Panc1 (cell line): ENCODE measurements at places on chromosomes 13 and 19. TPM values are rescaled to one million over a fixed set of nuclear protein-coding genes. Genes with fewer than 3 reads are reported as not detected.

DNA sequence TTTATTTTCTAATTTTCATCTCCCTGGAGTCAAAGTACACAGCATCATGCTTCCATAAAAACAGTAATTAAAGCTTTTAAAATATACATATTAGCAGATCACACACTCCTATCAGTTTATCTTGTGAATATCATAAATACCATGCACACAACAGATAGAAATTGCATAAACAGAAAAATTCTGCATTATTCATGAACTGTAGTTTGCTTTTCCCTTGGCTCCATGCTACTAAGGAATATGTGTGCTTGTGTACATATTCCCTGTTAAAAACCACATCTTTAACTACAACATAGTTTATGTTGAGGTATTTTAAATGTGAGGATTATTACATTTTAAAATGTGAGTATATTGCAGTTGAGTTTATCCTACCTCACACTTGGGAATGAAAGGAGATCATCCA lies 193.5 kb downstream of the FGF14 start:
- DNase-seq = no peak
- no peak overlapping the region for H3K27ac ChIP-seq
- no peaks in the 10 kb centered on the region for H3K36me3 ChIP-seq
- no peaks in the 10 kb centered on the region for H3K4me1 ChIP-seq
- no peak overlapping the region for H3K4me3 ChIP-seq
- H3K27me3 ChIP-seq = no peaks in the 10 kb centered on the region

- peak within 1 kb of the TSS; percentile 78 for H3K27ac ChIP-seq
- peak; percentile 4 for DNase-seq
- H3K27me3 ChIP-seq = no peaks in the 10 kb centered on the region
- H3K36me3 ChIP-seq = no peaks in the 10 kb centered on the region; the same call in 1 of the 2 replicates
- peak within 1 kb of the TSS; percentile 69 for H3K4me3 ChIP-seq
Observed at GRCh38 chr19:2096034-2096479, at the start of gene MOB3A. TSS of gene MOB3A (minus strand) at chr19:2096326. CDS start at chr19:2078560, 17,766 bp downstream.

- no peaks in the 10 kb centered on the region for H3K36me3 ChIP-seq
- H3K4me1 ChIP-seq = no peaks in the 10 kb centered on the region
- no peak overlapping the region for H3K27ac ChIP-seq
Observed at GRCh38 chr13:46131705-46132104, 26.9 kb upstream of the CPB2 start.

DNA sequence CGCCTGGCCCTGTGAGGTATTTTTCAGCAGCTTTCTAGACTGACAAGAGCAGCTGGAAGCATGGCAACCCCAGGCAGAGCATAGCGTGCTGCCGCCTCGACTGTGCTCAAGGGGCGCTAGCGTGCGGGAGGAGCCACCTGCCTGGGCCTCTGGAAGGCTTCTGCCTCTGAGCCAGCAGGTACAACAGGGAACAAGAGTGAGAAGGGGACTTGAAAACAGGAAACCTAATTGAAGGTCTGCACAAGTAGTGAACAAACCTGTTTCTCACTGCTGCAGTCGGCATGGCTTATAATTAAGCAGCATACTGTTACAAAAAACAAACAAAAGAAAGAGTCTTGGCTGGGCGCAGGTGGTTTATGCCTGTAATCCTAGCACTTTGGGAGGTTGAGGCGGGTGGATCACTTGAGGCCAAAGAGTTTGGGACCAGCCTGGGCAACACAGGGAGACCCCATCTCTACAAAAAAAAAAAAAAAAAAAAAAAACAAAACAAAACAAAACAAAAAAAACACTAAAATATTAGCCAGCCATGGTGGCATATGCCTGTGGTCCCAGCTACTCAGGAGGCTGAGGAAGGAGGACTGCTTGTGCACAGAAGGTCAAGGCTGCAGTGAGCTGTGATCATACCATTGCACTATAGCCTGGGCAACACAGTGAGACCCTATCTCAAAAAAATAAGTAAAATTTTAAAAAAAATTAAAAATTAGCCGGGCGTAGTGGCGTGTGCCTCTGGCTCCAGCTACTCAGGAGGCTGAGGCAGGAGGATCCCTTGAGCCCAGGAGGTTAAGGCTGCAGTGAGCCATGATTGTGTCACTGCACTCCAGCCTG lies 12.6 kb upstream of the GARRE1 start:
- H3K36me3 ChIP-seq = no peaks in the 10 kb centered on the region
- no peak overlapping the region for H3K27ac ChIP-seq
- no peaks in the 10 kb centered on the region for H3K27me3 ChIP-seq
- no peak overlapping the region for H3K4me3 ChIP-seq

GRCh38 chr19:42421591-42422031 lies 5.6 kb downstream of the LIPE start:
- H3K4me3 ChIP-seq = no peak overlapping the region
- no peak for DNase-seq
- no peaks in the 10 kb centered on the region for H3K27me3 ChIP-seq
- H3K27ac ChIP-seq = no peak overlapping the region

DNA sequence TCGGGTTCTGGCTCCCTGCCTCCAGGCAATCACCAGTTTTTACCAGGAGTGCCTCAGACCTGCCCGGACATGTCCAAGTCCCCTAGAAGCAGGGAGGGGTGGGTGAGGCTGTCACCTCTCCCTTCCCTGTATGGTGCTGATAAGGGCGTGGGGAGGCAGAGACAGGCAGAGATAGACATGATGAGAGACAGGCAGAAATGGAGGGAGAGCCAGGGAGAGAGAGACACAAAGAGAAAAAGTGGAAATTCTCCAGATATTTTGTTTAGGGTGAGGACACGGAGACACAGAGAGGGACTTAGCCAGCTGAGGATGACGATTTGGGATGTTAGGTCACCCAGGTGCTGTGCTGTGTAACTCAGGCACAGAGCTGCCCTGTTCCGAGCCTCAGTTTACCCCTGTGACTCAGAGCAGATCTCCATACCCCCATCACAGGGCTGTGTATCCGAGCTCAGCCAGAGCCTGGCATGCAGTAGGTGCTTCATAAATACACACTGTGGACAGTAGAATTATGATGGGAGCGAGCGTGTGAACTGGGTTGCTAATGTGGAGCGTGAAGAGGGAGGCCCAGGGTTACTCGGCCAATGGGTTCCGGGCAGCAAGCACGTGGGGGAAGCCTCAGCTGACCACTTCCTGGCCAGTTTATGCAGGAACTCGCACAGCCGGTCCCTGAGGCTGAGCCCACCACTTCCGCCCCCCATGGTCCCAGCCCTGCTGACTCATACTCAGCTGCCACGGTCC lies 11.9 kb upstream of the GDF15 start:
- H3K4me1 ChIP-seq = peaks cover 39% of the 10 kb centered on the region
- H3K27me3 ChIP-seq = no peaks in the 10 kb centered on the region
- no peaks in the 10 kb centered on the region for H3K36me3 ChIP-seq
- no peak for DNase-seq
- no peak overlapping the region for H3K4me3 ChIP-seq
- peak overlapping the region; percentile 99 for H3K27ac ChIP-seq

DNA sequence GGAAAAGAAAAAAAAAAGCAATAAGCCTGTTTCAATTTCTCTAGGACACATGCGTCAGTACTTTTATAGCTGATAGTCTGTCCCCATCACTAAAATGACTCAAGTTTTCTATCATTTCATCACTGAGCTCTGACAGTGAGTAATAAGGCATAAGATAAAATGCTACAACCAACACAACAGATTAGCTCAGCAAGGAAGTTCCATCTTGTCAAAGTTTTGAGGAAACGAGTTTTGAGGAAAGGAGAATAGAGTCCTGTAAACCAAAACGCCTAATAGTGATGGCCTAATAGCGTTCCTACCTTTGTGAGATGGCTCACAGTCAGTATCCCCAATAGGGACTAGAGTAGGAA lies 145.1 kb downstream of the LACC1 start:
- no peaks in the 10 kb centered on the region for H3K36me3 ChIP-seq
- H3K27me3 ChIP-seq = no peaks in the 10 kb centered on the region
- H3K4me1 ChIP-seq = no peaks in the 10 kb centered on the region
- DNase-seq = no peak
- H3K4me3 ChIP-seq = no peak overlapping the region

- H3K4me3 ChIP-seq = no peak overlapping the region
- H3K36me3 ChIP-seq = no peaks in the 10 kb centered on the region
- DNase-seq = no peak
- no peak overlapping the region for H3K27ac ChIP-seq
- H3K27me3 ChIP-seq = no peaks in the 10 kb centered on the region
- peaks cover 3% of the 10 kb centered on the region; the same call in 1 of the 2 replicates for H3K4me1 ChIP-seq
Observed at GRCh38 chr19:46019270-46019669, 3.6 kb downstream of the PGLYRP1 start.

GRCh38 chr13:110227864-110228643 lies 78.9 kb downstream of the COL4A1 start:
- no peaks in the 10 kb centered on the region for H3K4me1 ChIP-seq
- H3K36me3 ChIP-seq = no peaks in the 10 kb centered on the region
- H3K27ac ChIP-seq = no peak overlapping the region
- no peak overlapping the region for H3K4me3 ChIP-seq

DNA sequence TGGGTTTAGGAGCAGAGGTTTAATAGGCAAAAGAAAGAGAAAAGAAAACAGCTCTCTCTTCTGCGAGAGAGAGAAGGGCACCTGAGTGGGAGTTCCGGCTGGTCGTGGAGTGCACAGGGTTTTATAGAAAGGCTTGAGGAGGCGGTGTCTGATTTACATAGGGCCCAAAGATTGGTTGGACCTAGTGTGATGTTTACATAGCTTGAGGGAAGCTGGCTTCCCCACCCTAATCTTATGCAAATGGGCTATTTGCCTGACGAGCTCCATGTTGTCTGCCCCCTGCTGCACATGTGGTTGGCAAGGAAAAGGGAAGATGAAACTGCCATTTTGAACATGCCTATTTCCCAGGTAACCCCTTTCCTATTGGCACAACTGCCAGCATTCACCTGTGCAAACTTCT lies 21.5 kb upstream of the MEDAG start:
- DNase-seq = no peak
- H3K4me3 ChIP-seq = no peak overlapping the region
- H3K36me3 ChIP-seq = no peaks in the 10 kb centered on the region
- no peaks in the 10 kb centered on the region for H3K4me1 ChIP-seq

DNA sequence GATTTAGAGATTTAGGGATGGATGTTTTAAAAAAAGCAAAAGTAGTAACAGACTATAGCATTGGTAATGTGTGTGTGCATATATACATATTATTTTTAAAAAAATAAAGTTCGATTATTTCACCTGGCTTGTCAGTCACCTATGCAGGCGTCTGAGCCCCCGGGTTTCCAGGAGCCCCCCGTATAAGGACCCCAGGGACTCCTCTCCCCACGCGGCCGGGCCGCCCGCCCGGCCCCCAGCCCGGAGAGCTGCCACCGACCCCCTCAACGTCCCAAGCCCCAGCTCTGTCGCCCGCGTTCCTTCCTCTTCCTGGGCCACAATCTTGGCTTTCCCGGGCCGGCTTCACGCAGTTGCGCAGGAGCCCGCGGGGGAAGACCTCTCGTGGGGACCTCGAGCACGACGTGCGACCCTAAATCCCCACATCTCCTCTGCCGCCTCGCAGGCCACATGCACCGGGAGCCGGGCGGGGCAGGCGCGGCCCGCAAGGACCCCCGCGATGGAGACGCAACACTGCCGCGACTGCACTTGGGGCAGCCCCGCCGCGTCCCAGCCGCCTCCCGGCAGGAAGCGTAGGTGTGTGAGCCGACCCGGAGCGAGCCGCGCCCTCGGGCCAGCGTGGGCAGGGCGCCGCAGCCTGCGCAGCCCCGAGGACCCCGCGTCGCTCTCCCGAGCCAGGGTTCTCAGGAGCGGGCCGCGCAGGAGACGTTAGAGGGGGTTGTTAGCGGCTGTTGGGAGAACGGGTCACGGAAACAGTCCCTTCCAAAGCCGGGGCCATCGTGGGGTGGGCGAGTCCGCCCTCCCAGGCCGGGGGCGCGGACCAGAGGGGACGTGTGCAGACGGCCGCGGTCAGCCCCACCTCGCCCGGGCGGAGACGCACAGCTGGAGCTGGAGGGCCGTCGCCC lies 840 bp upstream of the CCNA1 start:
- DNase-seq = no peak
- H3K36me3 ChIP-seq = no peaks in the 10 kb centered on the region
- no peak overlapping the region for H3K27ac ChIP-seq

GRCh38 chr13:25148402-25148771 lies 23.7 kb downstream of the AMER2 start:
- no peak for DNase-seq
- H3K4me3 ChIP-seq = no peak overlapping the region
- no peaks in the 10 kb centered on the region for H3K4me1 ChIP-seq
- no peaks in the 10 kb centered on the region for H3K36me3 ChIP-seq
- H3K27me3 ChIP-seq = peaks cover 2% of the 10 kb centered on the region; the same call in 1 of the 2 replicates

DNA sequence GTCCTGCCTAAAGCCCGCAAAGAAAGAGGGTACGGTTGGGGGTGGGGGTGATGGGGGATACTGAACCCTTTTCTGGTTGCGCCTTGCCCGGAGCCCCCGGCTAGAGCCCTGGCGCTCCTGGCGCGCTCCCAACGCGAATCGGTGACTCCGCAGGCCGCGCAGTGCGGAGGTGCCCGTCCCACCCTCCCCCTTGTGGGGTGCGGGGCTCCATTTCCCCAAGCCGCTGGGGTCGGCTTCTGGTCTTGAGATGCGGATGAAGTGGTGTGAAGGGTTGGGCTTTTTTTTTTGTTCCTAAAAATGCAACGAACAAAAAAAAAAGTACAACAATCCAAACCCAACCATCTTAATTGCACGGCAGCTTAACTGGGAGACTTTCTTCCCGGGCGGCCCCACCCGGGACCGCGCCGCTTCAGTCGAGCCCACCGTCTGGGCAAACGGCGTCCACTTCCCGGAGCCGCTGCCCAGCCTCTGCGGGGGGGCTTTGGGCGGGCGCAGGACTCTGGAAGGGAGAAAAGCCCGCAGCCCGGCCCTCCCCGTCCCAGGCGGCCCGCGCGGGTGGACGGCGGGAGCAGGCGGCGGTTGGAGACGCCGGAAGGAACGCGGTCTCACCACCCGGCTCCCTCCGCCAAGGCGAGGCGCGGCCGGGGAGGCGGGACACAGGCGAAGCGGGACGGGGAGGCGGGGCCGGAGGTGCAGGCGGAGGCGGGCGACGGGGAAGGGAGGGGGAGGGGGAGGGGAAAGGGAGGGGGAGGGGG lies 504 bp upstream of the TRIM13 start:
- H3K27ac ChIP-seq = peak overlapping the region; percentile 90
- peaks cover 18% of the 10 kb centered on the region for H3K4me1 ChIP-seq
- peaks cover 12% of the 10 kb centered on the region for H3K36me3 ChIP-seq
- no peaks in the 10 kb centered on the region for H3K27me3 ChIP-seq
- H3K4me3 ChIP-seq = peak overlapping the region; percentile 65
- no peak for DNase-seq

GRCh38 chr19:4456843-4457653 lies 546 bp downstream of the UBXN6 start:
- peak overlapping the region; percentile 76 for H3K4me3 ChIP-seq
- H3K27me3 ChIP-seq = no peaks in the 10 kb centered on the region
- peak overlapping the region; percentile 73 for H3K27ac ChIP-seq
- no peaks in the 10 kb centered on the region for H3K36me3 ChIP-seq
- H3K4me1 ChIP-seq = no peaks in the 10 kb centered on the region

DNA sequence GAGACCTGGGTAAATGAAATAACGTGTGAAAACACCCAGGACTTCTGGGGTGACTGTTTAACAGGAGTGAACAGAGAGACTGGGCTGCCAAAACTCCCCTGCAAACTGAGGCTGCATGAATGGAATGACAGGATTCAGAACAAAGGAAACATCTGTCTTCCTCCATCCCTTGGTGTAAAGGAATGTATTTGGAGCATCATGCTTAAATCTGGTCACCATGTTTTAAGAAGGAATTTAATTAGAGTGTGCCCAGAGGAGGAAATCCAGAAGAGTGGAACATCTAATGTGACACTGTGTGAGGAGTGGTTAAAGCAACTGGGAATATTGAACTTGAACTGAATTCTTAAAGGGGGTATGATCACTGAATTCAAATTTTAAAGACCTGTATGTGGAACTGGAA lies 437.2 kb downstream of the LIG4 start:
- no peaks in the 10 kb centered on the region for H3K36me3 ChIP-seq
- H3K4me3 ChIP-seq = no peak overlapping the region
- no peaks in the 10 kb centered on the region for H3K4me1 ChIP-seq
- H3K27me3 ChIP-seq = no peaks in the 10 kb centered on the region

The CNFN gene
- 4.6 TPM for total RNA-seq

The TUBA3C gene
- total RNA-seq = not detected

The PNMA8C gene
- total RNA-seq = not detected

The FOSB gene
- total RNA-seq = 13.4 TPM

The FGF22 gene
- total RNA-seq = 0.72 TPM
